RWPE2 (cell line): ENCODE measurements at places on chromosomes 6 and 20.

DNA sequence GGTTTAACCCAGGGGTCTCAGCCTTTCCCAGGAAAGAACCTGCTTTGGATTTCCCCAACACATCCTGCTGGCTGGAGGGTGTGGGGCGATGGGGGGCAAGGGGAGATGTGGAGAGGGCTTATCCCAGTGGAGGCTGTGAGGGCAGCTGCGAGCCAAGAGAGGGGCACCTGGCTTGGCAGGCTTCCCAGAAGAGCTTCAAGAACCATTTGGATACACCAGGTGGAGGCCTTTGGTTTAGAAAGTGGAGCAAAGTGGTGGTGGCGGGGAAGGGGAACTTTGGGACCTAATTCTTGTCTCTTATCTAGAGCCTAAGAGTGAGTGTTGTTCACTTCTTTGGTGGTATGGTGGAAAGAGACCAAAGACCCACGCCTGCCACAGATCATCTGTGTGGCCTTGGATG, 12.4 kb downstream of the CD40 start:
- DNase-seq = peak; percentile 77

DNA sequence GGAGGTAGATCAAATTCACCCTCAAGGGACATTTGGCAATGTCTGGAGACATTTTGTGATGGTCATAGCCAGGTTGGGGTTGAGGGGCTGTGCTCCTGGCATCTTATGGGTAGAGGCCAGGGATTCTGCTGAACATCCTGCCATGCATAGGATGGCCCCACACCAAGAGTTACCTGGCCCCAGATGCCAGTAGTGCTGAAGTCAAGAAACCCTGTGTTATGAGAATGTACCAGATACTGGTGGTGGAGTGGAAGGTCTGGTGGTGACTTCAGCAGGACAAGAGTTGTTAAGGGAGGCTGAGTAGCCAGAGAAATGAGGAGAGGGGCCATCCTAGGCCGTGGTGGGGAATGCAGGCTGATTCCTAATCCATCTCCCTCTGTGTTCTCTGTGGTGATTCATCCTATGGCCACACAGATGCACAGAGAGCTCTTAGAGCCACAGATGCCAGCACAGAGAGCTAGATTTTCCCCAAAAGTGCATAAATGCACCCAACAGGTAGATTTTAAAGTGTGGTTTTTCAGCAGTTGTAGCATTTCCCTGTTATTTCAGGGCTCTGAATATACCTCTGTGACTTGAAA, 43.6 kb downstream of the CDYL start:
- no peak for DNase-seq

DNA sequence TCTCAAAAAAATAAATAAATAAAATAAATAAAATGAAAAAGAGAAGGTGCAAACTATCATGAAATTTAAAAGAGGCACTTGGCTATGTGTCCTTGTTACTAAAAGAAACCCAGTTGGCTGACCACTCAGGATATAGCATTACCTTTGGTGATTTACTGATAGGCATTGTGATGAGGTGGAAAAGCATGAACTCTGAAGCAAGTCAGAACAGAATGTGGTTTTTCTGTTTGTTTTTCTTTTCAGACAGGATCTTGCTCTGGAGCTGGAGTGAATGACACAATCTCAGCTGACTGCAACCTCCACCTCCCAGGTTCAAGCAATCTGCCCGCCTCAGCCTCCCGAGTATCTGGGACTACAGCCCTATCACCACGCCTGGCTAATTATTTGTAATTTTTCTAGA, 31.9 kb downstream of the ZNF184 start:
- DNase-seq = no peak

DNA sequence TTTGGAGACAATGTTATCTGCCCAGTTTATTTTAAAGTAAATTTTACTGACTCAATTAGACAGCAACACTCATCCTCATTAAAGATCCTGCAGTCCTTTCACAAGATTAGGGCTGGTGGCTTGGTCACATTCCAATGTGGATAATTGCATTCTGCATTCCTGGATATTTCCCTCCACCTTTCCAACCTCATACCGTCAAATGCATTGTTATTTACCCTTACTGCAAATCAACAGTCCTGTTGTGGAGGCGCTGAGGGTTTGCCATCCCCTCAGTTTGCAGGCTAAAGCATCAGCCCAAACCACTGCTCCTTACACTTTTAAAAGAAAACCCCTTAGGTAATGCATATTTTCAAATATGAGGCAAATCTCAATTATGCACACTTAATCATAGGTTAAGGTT, 5.4 kb downstream of the CITED2 start:
- DNase-seq = no peak
